ENCODE measurements at places on chromosomes 12 and 14. TPM values are rescaled to one million over a fixed set of nuclear protein-coding genes. Genes with fewer than 3 reads are reported as not detected.

PRKD1 gene
- total RNA-seq = not detected

SCAF11 gene
- total RNA-seq = 298 TPM

RERGL gene
- total RNA-seq = not detected

TTC6 gene
- not detected for total RNA-seq

CHGA gene
- not detected for total RNA-seq

RGS6 gene
- 2.5 TPM for total RNA-seq

CCDC63 gene
- total RNA-seq = not detected

DNAH10 gene
- 0.21 TPM for total RNA-seq

KLHL33 gene
- 0.10 TPM for total RNA-seq

FAM181A gene
- not detected for total RNA-seq

GPR137C gene
- total RNA-seq = 0.10 TPM

FGF23 gene
- total RNA-seq = not detected

CCDC85C gene
- 2.9 TPM for total RNA-seq

C1R gene
- total RNA-seq = 1.4 TPM

WSB2 gene
- 21.1 TPM for total RNA-seq

CRIP2 gene
- 10.8 TPM for total RNA-seq

SERPINA12 gene
- not detected for total RNA-seq

VRTN gene
- total RNA-seq = not detected

GUCY2C gene
- total RNA-seq = not detected

CLEC1B gene
- total RNA-seq = 14.2 TPM

Data from mononuclear cell (primary cell).